Fibroblast of skin of right quadriceps (primary cell): ENCODE measurements at places on chromosomes 11 and 22.

- DNase-seq: no peak
Observed at GRCh38 chr11:50075856-50076255, 43.2 kb downstream of the OR4C45 start.

- no peak for DNase-seq
Observed at GRCh38 chr11:70799386-70799785, 401.1 kb downstream of the CTTN start.

- DNase-seq: no peak
Observed at GRCh38 chr11:69287968-69288882, 5.7 kb upstream of the MYEOV start.

DNA sequence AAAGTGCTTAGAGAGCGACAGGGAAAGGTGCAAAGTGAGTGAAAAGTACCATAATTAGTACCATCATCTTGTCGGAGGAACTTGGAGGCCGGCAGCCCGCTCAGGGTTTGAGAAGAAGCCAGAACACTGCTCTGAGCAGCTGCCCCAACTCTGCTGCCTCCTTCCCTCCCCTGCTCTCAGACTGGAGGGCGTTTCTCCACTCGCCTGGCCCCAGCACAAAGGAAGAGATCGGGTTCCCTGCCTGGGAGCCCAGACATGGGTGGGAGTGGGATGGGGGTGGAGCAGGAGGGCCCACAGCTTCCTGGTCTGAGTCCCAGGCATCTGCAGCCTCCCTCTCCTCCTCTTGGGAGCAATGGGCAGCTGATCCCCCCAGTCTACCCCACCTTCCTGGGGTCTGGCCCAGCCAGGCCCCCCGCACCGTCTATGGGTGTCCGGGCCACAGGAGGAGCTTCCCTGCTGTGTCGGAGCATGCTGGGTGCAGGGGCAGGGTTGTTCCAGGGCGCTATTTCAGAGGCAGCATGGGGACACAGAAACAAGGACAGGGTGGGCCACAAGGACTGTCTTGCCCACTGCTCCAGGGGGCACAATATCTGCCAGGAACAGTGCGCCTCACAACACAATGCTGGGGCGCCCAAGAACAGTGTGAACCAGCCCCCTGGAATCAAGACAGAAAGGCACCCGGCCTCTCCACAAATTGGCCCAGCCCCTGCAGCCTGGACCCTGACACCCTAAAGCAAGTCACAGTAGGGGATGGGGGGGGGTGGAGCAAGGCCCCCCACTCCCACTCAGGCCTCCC, 4.8 kb downstream of the LIF start:
- DNase-seq: no peak

- DNase-seq: peak; percentile 28
Observed at GRCh38 chr11:116696381-116696941, 76.3 kb downstream of the BUD13 start.

DNA sequence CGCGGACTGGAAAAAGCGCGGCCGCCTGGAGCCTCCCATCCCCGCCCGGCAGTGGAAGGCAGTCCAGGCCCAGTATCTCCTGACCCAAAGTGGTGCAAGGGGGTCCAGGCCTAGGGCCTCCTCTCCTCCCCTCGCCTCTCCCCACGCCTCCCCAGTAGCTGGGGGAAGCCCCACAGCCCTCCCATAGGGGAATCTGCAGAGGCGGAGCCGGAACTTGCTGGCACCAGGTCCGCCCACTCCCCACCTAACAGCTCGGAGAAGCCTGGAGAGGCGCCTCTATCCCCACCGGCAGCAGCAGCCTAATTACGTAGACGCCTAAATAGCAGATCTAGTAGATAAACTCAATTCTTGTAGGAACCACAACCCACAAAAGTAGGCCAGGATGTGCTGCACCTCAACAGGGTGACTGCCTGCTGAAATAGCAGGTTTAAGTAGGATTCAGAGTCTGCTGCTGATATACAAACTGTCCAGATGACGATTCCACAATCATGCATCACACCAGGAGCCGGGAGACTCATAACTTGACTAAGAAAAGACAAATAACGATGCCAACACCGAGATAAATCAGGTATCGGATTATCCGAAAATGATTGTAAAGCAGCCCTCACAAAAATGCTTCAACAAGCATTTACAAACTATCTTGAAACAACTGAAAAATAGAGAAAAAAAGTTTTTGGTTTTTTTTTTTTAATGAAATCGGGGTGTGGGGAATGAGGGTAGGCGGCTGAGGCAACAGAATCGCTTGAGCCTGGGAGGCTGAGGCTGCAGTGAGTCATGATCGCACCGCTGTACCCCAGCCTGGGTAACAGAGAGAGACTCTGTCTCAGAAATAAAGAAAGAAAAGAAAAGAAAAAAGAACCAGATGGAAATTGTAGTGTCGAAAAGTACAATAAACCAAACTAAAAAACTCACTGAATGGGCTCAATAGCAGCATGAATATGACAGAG, 11.4 kb upstream of the BRD1 start:
- peak; percentile 27 for DNase-seq

DNA sequence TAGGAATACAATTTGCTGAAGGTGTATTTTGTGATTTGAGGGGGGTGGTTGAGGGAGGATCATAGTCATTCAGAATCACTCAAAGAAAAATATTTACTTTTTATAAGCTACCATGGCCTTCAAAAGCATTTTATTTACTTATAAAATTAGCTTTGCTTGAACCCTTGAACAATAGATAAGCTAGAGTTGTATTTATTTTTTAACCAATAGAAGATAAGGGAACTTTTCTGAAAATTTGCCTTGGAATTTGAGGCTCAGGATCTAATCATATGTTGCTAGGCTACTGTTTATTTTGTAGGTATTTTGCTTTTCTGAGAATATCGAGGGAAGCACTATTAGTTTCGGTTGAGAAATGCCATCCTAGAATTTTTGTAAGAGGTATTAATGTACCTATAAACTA, 82.1 kb downstream of the EMSY start:
- no peak for DNase-seq

DNA sequence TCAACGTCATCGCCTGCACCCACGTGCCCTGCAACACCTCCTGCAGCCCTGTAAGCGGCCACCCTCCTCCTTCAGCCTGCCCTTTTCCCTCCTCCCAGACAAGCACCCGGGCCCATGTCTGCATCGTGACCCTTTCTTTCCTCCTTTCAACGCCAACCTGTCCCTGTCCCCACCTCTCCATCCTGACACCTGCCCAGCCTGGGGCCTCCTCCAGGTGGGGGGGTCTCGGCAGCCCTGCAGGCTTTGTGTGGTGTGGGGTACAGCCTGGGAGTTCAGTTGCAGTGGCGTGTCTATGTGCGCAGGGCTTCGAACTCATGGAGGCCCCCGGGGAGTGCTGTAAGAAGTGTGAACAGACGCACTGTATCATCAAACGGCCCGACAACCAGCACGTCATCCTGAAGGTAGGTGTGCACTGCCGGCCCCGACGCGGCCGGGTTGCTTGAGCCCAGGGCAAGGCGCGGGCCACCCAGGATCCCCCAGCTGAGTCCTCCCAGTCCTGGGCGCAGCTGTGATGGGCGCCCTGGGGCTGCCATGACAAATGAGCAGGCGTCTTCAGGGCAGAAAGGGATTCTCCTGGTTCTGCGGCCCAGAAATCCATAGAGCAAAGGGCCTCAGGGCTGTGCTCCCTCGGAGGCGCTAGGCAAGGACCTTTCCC, 33.7 kb downstream of the MUC2 start:
- no peak for DNase-seq

DNA sequence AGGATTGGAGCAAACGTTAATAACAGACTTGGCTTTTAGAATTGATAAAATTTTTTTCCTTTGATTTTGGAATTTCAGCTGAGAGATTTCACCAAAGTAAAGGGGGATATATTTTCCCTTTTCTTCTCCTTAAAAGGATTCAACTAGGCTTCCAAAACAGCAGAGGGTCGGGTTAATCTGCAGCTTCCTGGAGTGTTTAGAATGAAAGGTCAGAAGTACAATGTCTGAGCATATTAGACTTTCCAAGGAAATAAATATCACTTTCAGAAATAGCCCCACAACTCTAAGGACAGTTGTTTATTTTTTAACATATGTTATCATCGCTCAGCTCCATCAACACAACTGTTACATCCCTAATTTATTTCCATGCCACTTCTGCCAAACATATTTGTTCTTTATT, 1532.9 kb upstream of the RAG2 start:
- DNase-seq: no peak

DNA sequence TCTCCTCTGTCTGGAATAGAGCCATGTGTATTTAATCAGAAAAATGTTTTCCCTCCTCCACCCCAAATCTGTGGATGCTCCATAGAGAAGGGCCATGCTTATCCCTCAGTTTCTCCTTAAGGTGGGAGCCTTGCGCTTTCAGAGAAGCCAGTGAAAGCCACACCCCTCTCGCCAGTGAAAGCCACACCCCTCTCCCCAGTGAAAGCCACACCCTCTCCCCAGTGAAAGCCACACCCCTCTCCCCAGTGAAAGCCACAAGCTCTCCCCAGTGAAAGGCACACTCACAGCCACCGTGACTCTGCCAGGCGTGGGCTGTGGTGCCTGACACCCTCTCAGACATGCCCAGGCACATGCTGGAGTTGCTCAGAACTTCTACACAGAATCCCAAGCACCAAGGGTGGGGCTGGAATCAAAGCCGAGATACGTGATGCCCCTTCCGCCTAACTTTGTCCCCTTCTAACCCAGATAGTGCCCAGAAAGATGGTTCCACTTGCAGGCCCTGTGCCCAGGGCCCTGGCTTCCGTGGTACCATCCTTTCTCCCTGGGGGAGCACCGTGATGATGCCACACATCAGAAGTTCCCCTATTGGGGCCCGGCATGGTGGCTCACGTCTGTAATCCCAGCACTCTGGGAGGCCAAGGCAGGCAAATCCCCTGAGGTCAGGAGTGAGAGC, 16.5 kb upstream of the PRR5 start:
- peak; percentile 54 for DNase-seq

DNA sequence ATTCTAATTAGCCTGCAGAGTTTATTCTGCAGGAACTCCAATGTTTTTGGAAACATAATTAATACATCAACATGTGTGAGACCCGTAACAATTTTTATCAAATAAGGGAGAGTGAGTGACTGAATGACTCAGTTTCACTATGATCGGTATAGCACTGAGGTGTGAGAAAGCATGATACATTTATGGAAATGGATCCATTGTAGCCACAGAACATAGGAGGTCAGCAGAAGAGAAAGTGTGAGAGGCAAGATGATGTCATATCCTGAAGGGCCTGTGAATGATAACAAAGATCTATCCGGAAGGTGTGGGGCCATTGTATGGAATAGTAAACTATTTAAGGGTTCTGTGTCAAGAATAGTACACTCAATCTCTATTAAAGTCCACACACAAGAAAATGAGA, 1406.1 kb upstream of the TENM4 start:
- DNase-seq: no peak

- no peak for DNase-seq
Observed at GRCh38 chr22:37898441-37899181, 7.5 kb upstream of the MICALL1 start.

GRCh38 chr11:119419834-119420492, 3.0 kb downstream of the THY1 start:
- no peak for DNase-seq

DNA sequence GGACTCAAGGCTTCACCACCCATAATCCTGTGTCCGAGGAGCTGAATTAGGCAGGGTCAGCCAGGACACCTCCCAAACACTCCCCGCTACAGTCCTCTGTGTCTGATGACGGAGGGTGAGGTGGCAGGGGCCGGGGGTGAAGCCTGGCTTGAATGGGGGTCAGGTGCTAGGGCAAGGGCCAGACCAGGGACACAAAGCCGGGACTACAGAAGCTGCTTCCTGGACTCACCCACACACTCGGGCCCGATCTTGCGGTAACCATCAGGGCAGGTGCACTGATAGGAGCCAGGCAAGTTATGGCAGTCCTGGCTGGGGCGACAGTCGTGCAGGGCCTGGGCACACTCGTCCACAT, 2.3 kb downstream of the EFEMP2 start:
- no peak for DNase-seq

GRCh38 chr11:62491571-62492329, 54.9 kb downstream of the AHNAK start:
- no peak for DNase-seq

- DNase-seq: no peak
Observed at GRCh38 chr11:75334976-75335375, 16.5 kb downstream of the ARRB1 start.

DNA sequence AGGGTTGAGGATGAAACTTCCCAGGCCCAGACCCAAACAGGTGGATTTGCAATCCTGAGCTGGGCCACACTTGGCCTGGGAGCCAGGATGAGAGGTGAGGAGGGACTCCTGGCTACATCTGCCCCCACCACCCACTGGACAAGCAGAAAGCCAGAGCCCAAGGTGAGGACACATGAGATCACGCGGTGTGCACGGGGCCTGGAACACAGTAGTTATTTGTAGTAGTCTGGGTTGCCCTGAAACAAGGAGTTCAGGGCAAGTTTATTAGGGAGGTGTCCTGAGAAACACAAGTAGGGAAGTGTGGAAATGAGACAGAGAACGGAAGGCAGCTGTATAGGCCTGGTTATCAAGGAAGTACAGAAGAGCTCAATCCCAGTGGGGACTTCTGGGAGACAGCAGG, 647 bp upstream of the SEC14L6 start:
- DNase-seq: no peak

DNA sequence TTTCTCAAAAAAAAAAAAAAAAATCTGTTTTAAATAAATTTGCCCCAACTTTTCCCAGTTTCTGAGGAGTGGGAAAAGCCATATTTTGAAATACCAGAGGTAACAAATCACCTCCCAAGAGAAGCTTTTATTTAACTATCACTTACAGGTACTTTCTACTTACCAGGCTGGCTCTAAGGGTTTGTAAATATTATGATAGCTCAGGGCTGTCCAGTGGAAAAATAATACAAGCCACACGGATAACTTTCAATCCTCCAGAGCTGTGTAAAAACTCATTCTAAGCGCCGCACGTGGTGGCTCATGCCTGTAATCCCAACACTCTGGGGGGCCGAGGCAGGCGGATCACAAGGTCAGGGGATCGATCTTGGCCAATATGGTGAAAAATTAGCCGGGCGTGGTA, 5.6 kb upstream of the SEC14L4 start:
- no peak for DNase-seq

GRCh38 chr22:23101524-23101923, 31.2 kb downstream of the GNAZ start:
- no peak for DNase-seq

GRCh38 chr22:30283342-30283741, 6.0 kb downstream of the CASTOR1 start:
- DNase-seq: no peak

DNA sequence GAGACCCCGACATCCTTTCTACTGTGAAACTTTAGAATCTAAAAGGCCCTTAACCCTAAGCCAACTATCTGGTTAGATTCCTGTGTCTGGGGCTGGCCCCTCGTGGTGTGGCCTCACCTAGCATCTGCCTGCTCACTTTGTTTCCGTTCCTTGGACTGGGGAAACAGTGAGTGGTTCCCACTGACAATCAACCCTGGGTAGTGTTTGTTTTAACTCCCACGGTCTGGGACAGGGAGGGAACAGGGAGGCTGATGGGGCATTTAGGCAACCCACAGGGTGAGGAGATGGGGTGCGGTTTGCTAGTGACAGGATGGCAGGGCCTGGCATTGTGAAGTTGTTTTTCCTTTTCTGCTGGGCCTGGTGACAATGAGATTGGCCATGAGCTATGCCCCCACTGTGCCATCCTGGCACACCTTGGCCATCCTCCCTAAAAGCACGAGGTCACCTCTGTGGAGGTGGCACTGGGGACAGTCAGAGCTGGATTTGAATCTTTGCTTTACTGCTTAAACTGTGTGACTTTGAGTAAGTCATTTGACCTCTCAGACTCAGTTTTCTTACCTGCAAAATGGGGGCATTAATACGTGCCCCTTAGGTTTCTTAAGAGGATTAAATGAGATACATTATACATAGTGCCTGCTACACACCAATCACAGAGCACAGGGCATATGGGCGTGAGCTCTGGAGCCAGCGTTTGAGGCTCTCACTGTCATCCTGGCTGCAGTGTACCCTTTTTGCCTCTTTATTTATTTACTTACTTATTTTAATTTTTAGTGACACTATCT, 31.4 kb downstream of the CHRDL2 start:
- no peak for DNase-seq
